ENCODE measurements at places on chromosomes 2 and 18.

GRCh38 chr2:4190548-4190947, 487.2 kb downstream of the DCDC2C start:
- no peak for DNase-seq

GRCh38 chr2:128818704-128819491, 500.2 kb upstream of the HS6ST1 start:
- no peak for DNase-seq

DNA sequence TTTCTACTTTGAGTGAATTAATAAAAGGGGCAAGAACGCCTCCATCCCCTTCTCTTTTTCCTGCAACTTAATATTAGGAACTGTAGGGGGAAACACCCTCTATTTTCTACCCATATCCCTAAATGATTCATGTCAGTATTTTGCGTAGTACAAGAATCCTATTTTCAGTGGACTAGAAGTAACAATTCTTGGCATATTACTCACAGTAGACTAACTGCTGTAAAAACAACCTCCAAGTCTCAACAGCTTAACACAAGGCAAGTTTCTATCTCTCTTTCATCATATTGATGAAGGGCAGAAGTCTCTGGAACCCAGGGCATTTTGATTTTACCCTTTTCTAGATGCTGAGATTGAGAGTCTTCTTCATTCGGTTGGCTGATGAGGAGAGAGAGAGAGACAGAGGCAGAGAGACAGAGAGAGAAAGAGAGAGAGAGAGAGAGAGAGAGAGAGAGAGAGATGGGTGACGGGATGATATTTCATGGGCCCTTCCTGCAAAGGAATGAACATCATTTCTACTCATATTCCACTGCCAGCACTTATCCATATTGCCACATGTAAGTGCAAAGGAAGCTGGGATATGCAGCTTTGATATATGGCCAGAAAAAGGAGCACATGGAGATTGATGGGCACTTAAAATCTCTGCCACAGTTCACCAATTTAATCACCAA, 481.6 kb downstream of the LPIN1 start:
- no peak for DNase-seq

DNA sequence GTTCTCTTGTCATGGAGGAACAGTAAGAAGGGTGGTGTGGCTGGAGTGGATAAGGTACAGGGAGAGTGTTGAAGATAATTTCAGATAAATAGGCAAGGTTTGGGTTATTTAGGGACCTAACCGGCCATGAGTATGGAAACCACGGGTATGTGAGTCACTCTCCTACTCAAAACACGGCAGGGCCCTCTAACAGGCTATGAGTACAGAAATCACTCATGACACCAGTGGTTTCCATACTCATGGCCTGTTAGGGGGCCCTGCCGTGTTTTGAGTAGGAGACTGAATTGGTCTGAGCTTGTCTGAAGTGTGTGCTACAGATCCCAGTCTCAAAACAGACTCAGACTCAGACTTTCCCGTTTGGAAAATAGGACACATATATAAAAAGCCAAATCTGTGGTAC, 428.4 kb upstream of the HNMT start:
- no peak for DNase-seq

DNA sequence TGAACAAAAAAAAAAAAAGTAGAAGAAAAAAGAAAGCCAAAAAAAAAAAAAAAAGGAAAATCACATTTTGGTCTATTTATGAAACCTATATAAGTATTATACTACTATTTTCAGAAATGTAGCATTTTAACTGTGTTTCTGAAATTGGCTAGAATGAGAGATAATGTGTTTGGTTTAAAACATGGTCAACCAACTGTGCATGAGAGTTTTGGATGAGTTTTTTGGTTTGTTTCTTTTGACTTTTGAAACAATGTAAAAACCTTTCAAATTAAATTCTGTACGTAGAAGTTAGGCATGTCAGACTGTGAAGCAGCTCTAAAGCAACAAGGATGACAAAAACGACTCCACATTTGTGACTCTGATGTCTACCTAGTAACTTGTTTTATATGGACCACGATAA, 34.6 kb downstream of the SPC25 start:
- DNase-seq: no peak

- no peak for DNase-seq
These were observed 12.5 kb downstream of the SDC1 start for GRCh38 chr2:20212459-20212870.

DNA sequence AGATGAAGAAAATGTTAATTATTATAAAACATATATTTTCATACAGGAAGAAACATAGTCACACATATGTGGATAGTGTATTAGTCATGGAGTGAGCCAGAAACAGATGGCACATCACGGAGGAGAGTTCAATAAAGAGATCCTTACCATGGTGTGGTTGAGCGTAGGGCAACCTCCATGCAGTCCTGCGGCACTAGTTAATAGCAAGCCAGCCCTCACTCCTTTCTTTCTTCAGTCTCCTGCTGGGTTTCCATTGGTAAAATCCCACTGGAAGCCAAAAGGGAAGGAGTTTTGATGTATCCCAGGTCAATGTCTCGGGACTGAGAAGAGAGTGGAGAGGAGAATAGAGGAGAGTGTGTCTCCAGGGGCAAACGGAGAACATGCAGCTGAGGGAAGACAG, 328.1 kb downstream of the NR4A2 start:
- DNase-seq: no peak

GRCh38 chr2:102187496-102188150, 800 bp downstream of the IL1RL2 start:
- peak; percentile 57 for DNase-seq

DNA sequence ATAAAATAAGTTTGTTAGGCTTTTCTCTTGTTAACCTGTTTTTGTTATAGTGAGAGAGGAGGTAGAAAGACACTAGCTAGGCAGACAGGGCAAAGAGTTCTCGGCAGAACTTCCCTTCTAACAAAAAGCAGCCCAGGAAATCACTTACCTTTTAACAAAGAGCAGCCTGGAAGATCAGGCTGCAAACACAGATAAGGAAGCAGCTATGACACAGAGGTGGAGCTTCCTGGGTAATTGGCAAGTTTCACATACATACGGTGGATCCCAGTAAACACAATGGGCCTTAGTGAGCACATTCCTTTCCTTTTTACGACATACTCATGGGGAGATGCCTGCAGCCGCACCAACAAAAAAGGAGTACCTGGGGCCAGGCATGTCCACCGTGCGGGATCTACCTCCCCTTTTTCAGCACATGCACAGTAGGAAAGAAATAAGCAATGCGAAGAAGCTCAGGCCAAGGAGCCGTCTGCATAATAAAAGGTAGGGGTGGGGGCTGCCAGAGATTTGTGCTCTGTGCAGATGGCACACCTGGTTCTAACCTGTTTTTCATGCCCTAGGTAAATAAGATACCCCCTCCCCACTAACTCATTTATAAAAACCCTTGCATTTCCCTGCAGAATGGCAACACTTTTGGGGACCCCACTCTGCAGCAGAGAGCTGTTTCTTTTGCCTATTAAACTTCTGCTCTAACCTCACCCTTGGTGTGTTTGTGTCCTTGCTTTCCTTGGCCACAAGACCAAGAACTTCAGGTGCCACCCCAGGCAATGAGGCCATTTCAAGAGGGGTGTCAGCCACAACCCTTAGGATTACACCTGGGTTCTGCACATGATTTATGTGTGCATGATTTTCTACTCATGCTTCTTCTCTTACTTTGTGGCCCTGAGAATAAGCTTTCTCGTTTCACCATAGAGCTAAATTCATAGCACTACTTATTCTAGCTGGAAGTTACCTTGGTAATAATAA, 26.5 kb downstream of the MDH1 start:
- DNase-seq: no peak

- DNase-seq: no peak
These were observed 2.1 kb upstream of the HES6 start for GRCh38 chr2:238241970-238242369.

GRCh38 chr2:96065381-96065930, 30.7 kb upstream of the GPAT2 start:
- DNase-seq: peak; percentile 17

DNA sequence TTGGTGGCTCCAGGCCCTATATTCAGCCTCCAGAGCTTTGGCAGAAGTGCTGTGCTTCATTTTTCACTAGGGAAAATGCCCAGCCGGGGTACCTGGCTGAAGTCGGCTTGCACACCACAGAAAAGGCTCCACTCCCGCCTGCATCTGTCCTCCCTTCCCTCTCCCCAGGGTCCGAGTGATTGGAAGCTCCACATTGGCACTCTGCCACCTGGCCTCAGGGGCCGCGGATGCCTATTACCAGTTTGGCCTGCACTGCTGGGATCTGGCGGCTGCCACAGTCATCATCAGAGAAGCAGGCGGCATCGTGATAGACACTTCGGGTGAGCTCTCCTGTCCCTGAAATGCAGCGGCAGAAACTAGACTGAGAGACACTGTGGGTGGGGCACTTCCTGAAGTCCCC, 47.4 kb downstream of the IMPA2 start:
- DNase-seq: no peak

DNA sequence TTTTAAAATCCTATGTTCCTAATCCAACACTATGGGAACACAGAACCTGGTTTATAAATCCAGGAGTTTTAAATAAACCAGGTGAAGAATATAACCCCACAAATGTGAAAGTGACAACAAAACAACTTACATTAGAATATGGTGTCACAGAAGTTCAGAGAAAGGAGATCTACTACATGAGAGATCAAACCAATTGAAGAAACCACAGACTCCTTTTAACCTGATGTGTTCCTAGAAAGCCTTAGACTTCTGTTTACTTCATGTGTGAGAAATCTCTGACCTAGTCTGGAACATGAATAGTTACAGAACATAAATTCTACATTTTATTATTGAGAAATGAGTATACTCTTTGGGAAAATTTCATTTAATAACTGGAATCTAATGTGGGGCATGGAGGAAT, 165.3 kb downstream of the FTCDNL1 start:
- no peak for DNase-seq

DNA sequence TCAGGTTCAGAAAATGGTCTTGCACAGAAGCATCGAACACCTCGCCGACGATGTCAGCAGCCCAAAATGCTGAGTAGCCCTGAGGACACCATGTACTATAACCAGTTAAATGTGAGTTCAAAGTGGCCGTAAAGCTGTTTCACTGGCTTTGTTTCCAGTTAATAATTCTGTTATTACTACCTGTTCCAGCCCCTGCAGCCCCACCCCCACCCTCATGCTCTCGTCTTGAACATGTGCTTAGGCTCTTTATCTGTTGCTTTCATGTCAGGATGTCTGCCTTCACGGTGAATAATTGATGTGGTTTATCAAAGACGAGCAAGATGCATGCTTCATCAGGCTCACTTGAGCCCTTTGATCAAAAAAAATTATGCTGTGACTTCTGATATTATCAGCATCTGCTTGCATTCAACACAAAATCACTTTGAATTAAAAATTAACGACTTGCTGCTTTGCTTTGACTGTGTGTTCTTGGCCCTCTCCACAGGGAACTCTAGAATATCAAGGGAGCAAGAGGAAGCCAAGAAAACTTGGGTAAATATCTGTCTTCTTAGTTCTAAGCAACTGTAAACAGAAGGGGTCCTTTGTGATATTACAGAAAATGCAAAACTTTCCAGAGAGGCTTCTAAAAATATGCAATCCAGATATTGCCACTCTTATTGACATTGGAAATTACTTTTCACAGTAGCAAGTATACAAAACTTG, 63.4 kb upstream of the SP5 start:
- DNase-seq: no peak

GRCh38 chr2:180966378-180966777, 14.0 kb upstream of the UBE2E3 start:
- DNase-seq: no peak

GRCh38 chr2:240857039-240858008, 11.3 kb upstream of the AGXT start:
- no peak for DNase-seq

DNA sequence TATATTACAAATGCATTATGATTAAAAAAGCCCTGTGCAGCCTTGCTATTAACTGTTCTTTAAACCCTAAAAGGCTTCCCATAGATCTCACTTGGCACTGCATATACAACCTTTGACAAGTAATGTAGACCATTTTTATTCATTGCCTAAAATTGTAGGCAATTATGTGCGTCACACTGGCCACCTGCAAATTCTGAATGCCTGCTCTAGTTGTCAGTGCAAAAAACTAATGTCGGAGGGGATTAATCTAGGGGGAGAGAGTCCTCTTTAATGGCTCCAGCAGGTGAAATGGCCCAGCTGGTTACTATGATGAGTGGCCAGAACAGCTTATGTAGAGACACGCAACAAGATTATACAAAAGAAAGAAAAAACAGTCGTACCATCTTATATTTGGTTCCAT, 123.2 kb downstream of the OLA1 start:
- no peak for DNase-seq

DNA sequence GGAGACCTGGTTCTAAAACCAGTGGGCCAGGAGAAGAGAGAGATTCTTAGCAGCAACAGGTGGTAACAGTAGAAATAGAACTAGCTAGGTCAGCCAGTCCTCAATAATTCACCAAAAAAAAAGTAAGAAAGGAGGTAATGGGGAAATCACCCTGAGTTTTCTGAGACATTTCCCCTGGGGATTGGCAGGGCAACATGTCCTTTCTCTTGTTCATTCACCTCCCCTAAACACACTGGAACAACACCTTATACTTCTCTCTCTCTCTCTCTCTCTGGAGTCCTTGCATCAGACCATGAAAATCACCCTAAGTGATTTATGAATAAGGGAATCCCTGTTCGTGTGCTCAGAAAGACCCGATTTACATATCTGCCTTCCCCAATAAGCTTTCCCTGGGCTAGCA, 64.8 kb downstream of the COX7A2L start:
- no peak for DNase-seq

DNA sequence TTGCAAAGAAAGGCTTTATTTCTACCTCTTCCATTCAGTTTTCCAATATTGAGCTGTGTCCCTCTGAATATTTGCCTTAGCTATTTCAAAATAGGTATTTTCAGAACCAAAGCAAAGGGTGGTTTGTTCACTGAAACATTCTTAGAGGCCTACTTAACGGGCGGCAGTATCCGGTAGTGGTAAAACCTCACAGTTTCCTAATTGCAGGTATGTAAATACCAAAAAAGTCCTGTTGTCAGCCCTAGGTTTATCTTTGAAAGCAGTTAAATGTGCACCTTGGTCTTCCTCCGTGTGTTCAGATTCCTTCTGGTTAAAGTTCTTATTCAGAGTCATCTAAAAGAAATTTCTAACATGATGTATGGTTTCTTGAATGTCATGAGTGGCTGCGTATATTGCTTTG, 38.9 kb downstream of the CCNT2 start:
- no peak for DNase-seq

DNA sequence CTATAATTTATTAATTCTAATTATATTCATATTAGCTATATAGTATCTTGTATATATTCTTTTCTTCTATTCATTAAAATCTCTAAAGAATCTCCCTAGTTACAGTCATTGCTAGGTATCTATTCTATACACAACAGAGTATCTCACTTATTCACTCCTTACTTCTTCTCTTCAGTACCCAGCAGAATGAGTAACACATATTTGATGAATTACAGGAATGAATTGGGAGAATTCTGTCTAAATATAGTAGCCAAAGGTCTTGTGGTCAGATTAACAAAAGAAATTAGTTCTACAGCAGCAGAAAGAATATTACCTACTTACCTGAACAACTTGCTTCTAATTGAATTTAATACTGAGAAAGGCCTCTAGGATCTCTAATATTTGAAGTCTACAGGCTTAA, 758.0 kb upstream of the ZEB2 start:
- DNase-seq: no peak
